ENCODE measurements at places on chromosomes 2 and 18. TPM values are rescaled to one million over a fixed set of nuclear protein-coding genes. Genes with fewer than 3 reads are reported as not detected.

DAW1 gene
- not detected for total RNA-seq

GRCh38 chr2:61177727-61178549 lies 15.9 kb downstream of the C2orf74 start:
- DNase-seq = peak; percentile 60

DNA sequence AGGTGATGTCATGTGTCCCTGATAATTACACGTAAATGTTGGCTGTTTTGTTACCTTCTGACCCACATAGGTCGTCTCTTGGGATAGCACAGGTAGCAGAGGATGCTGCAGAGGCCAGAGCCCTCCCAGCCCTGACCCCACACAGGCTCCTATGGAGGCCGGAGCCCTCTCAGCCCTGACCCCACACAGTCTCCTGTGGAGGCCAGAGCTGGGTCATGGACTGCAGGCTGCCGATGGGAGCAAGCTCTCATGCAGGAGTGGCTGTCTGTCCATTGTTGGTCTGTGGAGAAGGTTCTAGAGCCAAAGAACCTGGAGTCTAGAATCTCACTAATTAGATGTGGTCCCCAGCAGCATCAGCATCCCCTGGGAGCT lies 155.5 kb downstream of the LDLRAD4 start:
- peak; percentile 29 for DNase-seq

B3GNT7 gene
- total RNA-seq = 1.6 TPM

KIF3C gene
- total RNA-seq = 0.86 TPM

- no peak for DNase-seq
Observed at GRCh38 chr2:222827417-222827816, 33.4 kb upstream of the ACSL3 start.

DNA sequence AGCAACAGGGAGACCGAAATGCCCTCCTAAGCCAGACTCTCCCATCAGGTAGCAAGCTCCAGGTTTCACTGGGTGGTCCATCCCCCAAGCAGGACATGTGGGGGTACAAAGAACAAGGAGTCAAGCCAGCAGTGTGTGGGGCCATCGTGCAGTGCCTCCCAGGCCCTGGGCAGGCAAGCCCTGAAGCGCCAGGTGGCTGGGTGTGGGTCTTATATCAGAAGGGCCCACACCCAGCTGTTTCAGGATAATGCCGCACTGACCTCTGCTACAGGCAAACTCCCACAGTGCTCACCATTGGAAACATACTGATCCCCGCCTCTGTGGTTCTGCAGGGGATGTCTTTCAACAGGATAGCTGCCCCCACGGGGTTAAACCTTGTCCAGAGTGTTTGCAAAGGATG lies 174.2 kb upstream of the SMAD2 start:
- DNase-seq = no peak

HOXD8 gene
- total RNA-seq = not detected

DNA sequence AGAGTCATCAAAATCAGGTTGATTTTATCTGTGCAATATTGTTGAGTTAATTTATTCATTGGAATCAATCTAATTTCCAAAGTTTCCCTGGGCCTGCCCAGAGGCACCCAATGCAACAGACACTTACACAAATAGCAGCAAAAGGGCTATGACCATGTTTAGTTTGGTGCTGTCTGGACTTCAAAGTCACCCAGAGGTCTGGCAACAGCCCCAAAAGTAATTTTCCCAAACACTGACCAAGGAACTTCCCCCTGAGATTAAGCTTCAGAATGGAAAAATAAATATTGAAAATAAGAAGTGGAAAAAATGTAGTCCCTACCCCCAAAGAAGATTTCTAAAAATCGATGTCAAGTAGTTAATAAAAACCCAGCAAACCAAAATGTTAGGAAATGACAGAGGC lies 70.9 kb upstream of the RNF152 start:
- DNase-seq = no peak

CNTNAP5 gene
- total RNA-seq = not detected

GRCh38 chr2:222448748-222449181 lies 24.4 kb downstream of the SGPP2 start:
- DNase-seq = no peak

CPSF3 gene
- total RNA-seq = 12.0 TPM

DNA sequence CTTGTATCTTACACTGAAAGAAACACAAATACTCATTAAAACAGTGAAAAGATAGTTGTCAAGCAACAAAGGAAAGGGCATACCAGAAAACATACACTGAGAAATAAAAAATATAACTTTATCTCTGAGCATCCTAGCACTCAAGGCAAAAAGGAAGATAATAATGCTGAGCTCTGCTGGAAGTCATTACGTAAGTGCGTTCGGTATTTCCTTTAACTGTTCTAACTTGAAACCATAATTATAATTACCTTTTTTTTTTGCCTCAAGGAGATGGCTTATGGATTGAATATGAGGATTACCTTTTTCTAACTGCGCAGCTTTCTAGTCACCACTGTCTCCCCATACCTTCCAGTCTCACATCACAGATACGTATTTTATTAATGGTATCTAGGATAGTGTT lies 308.1 kb downstream of the GBX2 start:
- no peak for DNase-seq

- DNase-seq = peak; percentile 60
Observed at GRCh38 chr18:45061359-45061758, 380.7 kb downstream of the SETBP1 start.

- no peak for DNase-seq
Observed at GRCh38 chr2:54706622-54707021, 16.8 kb upstream of the EML6 start.

LYPD1 gene
- 0.40 TPM for total RNA-seq

DNA sequence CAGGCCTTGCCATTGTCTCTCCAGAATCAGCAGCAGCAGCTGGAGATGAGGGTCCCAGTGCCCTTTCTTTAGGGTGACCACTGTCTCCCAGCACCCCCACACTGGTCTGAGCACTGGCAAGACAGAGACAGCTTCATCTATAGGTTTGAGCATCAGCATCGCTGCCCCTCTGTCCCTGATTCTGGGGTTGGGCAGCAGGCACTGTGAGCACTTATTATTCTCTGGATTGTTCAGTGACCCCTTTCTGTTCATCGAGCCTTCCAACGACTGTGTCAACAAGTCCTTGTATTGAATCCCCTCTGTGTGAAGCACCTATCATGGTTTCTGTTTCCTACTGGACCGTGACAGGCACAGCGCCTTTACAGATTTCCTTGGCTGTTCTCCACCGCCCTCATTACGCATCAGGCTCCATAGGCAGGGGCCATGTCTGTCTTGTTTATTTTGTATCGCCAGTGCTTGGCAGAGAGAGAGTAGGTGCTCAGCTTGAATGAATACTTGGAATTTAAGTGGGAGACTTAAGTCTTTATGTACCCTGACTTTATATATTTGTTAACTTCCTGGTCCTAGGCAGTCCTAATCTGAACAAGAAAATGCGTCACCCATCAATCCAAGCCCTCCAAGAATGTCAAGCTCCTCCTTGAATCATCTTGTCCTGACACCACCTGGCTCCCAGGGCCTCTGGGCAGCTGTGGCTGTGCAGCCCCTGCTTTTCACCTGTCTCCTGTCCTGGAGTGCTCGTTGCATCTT lies 11.4 kb downstream of the MALL start:
- no peak for DNase-seq

DNA sequence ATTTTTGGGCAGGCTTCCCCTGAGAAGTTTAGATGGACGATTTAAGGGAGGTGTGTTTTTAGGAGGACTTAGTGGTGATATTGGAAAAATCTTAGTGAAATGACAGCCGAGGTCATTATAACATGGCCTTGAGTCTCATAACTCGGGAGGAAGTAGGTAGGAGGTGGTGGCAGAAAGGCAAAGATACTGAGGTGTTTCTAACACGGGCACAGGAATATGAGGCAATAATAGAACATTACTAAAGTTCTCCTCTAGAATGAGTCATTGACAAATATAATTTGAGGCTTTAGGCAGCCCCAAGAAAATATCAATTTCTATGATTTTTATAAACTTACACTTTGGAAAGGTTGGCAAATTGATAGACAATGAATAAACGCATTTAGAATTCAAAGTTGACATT lies 146.1 kb upstream of the ZEB2 start:
- no peak for DNase-seq

MOCOS gene
- total RNA-seq = 27.4 TPM

- peak; percentile 81 for DNase-seq
Observed at GRCh38 chr2:234863043-234863934, 88.5 kb upstream of the SH3BP4 start.

GRCh38 chr18:1062588-1062987 lies 157.9 kb downstream of the ADCYAP1 start:
- DNase-seq = no peak

- DNase-seq = no peak
Observed at GRCh38 chr2:47096451-47096850, 58.7 kb downstream of the STPG4 start.

Measured in left lobe of liver (tissue), 2 donors.